RKO (cell line): ENCODE measurements at places on chromosomes 1 and 21.

- DNase-seq, result peak; percentile 26
Measured at GRCh38 chr1:19310720-19311502, 1.0 kb downstream of the AKR7A2 start.

- DNase-seq, result no peak
Measured at GRCh38 chr1:222955964-222956363, 141.1 kb downstream of the DISP1 start.

GRCh38 chr1:24981631-24982005, 51.5 kb upstream of the RUNX3 start:
- DNase-seq, result no peak

GRCh38 chr1:31203215-31203614, 36.5 kb downstream of the NKAIN1 start:
- DNase-seq, result no peak

- DNase-seq, result no peak
Measured at GRCh38 chr1:215132156-215132555, 49.6 kb downstream of the KCNK2 start.

GRCh38 chr1:244053831-244054230, 2.7 kb downstream of the ZBTB18 start:
- DNase-seq, result no peak

GRCh38 chr1:170687621-170688020, 23.7 kb downstream of the PRRX1 start:
- no peak for DNase-seq
